ENCODE measurements at places on chromosomes 3 and 15.

GRCh38 chr15:71820127-71820526 is 9.8 kb downstream of the NR2E3 start:
- no peak for DNase-seq

DNA sequence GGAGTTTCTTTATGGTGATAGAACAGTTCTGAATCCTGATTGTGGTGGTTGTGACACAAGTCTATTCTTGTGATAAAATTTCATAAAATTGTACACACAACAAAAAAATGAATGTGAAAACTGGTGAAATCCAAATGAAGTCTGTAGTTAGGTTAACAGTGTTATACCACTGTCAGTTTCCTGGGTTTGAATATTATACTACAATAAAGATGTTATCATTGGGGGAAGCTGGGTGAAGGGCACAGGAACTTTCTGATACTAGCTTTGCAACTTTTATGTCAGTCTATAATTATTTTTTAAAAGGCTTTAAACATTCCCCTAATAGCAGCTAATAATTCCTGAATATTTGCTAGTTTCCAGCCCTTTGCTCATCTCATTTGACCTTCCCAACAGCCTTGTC is 319.8 kb downstream of the LRTM1 start:
- no peak for DNase-seq

GRCh38 chr3:151086484-151087456 is 1.3 kb downstream of the MED12L start:
- DNase-seq: peak; percentile 26

- no peak for DNase-seq
Observed at GRCh38 chr3:72144773-72145505, 360.0 kb upstream of the PROK2 start.

DNA sequence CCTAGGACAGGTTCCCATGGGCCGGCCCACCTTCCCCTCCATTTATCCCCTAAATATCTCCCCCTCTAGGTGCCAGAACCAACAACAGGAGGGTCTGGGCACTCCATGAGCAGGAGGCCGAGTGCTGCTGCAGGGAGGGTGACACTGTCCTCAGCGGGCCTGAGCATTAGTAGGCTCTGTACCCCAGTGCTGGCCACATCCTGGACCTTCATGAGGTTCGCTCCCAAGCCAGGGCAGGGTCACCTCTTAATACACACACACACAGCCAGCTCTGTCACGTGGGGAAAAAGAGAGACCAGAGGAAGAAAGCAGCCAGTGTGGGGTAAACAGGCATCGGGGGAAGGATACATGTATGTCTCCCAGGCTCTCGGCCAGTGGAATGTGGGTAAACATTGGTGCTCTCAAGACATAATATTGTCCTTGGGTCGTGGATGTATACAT is 27.9 kb upstream of the SEMA3F start:
- DNase-seq: no peak

- DNase-seq: no peak
Observed at GRCh38 chr3:557972-558371, 361.4 kb downstream of the CHL1 start.

GRCh38 chr3:127622772-127623576 is 6.0 kb upstream of the PODXL2 start:
- no peak for DNase-seq

- no peak for DNase-seq
Observed at GRCh38 chr15:47756872-47757271, 39.6 kb downstream of the SEMA6D start.

GRCh38 chr3:195030791-195031321 is 240.1 kb downstream of the XXYLT1 start:
- no peak for DNase-seq

DNA sequence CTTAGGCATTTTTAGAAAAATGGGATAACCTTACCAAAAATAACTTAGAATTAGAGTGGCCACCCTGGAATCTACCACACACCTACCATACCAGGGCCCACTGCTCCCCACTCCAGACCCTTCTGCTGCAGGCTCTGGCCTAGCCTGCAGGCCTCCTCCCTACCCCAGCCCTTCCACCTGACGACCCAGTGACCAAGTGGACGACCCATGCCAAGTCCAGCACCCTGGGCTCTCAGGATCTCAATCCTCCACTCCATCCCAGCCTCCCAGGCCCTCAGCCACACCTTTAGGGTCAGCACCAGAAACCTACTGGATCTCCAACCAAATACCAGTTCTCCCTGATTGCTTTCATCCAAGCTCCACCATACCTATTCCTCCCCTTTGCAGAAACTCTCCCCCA is 145.8 kb downstream of the TPRA1 start:
- DNase-seq: no peak

- no peak for DNase-seq
Observed at GRCh38 chr3:102348904-102349303, 85.9 kb upstream of the ZPLD1 start.

DNA sequence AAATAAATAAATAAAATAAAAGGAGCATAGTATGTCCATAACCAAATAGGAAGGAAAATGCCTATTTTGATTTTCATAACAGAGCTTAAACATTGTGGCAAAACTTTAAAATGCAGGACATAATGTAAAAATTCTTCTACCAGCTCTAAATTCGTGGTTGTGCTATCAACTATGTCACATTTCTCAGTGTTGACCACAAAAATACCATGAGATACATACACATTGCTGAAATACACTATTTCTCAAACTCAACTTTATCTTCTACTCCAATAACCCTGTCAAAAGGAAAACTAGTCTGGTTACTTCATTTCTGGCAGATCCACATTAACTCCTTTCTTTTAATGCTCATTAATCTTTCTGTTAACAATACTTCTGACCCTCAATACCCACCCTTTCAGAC is 523.2 kb downstream of the FHIT start:
- no peak for DNase-seq

- no peak for DNase-seq
Observed at GRCh38 chr3:140092848-140093536, 158.0 kb downstream of the CLSTN2 start.

DNA sequence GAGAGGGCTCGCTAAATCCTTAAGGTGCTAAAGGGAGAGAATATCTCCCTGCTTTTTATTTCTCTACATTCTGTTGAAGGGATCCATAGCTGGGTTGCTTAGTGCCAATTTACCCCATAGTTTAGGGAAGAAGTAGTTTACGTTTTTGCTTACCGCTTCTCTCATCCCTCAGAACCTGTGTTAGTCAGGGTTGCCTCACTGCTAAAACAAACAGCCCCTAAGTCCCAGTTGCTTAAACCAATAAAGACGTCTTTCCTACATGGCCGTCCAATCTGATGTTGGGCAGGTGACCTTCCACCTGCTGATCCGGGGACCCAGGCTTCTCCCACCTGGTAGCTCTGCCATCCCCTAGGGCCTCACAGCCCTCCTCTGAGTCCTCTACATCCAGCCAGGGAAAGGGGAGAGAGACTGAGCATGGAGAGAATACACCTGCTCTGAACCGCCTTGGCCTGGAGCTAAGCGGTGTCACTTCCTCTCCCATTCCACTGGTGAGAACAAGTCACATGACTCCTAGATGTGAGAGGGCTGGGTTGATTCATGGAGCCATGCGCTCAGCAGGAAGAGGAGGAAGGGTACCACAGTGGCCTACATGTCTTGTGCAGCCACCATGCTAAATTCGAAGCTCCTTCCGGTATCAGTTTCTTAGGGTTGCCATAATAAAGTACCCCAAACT is 26.3 kb downstream of the DNASE1L3 start:
- DNase-seq: no peak

All from activated gamma-delta T cell (primary cell).